ENCODE measurements at places on chromosomes 7 and 10.

- no peak for DNase-seq
Observed at GRCh38 chr7:85773116-85773728, 586.4 kb upstream of the SEMA3D start.

- DNase-seq: no peak
Observed at GRCh38 chr7:79462390-79462789, 8.9 kb upstream of the MAGI2 start.

DNA sequence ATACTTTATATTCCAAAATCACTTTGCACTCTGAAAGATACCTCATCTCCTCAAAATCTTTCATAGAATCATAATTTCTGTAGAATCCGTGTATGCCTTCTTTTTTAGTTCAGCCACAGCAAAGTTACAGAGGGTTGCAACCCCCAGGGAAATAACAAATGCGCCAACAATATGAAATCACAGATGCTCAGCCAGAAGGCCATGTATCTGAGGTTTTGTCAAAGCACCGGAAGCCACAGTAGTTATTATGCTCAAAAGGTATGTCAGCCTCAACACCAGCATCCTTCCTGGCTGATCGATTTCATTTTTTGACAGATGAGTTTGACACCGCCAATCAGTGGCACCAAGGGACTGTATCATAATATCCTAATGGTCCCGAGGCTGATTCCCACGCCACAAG is 204.1 kb downstream of the KCNMA1 start:
- DNase-seq: no peak

GRCh38 chr7:27129729-27130539 is 623 bp downstream of the HOXA4 start:
- no peak for DNase-seq

- DNase-seq: peak; percentile 53
Observed at GRCh38 chr10:14604181-14605142, 170.2 kb downstream of the FAM107B start.

DNA sequence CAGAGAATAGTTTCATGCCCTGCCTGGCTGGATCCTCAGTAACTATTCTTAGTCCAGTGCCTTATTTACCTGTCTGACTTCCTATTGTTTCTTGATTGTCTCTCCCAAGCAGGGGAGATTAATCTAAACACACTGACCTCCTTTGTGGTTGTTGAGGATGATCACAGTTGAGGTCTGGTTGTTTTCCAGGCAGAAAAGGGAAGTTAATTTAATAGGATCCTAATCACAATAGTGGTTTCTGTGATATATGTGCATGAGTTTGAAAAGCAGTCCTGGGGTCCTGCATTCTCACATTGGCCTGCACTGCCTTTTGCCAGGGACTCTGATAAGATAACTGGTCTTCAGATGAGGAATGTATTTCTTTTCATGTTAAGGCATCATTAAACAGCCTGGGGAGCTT is 130.1 kb downstream of the SND1 start:
- DNase-seq: no peak

- no peak for DNase-seq
Observed at GRCh38 chr7:15600298-15600697, 38.5 kb upstream of the AGMO start.

DNA sequence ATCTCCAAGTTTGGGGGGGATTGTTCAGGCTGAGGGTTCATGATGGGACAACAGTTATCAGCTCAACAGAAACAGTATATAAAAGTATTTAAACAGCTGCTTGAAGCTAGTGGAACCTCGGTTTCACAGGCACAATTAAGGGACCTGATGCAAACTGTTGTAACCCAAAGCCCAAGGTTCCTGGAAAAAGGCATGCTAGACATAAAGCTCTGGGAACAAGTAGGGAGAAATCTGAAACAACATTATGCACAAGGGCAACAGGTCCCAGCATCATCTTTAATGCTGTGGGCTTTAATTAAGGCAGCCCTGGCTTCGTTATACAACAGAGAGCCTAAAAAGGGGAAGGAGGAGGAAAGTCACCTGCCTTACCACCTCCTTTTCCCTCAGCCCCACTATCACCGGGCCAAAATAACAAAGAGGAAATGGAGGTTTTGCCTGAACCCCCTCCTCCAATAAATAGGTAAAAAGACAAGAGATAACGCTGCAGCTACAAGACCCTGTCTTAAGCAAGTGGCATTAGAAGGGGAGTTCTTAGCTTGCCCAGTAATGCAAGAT is 83.2 kb upstream of the GPR22 start:
- no peak for DNase-seq

- DNase-seq: no peak
Observed at GRCh38 chr7:27424231-27424630, 181.6 kb downstream of the EVX1 start.
